ENCODE measurements at places on chromosomes 2 and 18.

- no peak for DNase-seq
These were observed 157.1 kb upstream of the DLX2 start for GRCh38 chr2:172259827-172260226.

GRCh38 chr2:33134086-33134771 is 187.5 kb downstream of the LTBP1 start:
- no peak for DNase-seq

DNA sequence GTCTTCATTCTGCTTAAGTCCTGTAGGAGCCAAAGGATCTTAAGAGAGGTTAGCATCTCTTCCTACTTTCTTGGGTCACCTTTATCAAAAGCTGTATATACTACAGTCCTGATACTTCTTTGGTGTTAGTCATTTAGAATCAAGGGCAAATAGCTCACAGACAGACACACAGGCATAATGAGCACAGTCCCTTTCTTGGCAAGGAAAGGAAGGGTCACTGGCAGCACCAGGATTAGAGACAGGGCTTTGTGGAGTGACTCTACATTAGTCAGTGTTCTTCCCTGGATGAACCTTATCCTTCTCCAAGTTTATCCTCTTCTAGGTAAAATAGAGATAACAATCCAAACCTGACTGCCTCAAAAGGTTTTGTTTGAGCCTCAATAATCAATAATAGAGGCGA is 40.0 kb upstream of the NCKAP5 start:
- no peak for DNase-seq

GRCh38 chr2:157046396-157046795 is 211.1 kb upstream of the GALNT5 start:
- DNase-seq: no peak

- DNase-seq: no peak
These were observed 11.2 kb upstream of the MATN3 start for GRCh38 chr2:20023688-20024087.

DNA sequence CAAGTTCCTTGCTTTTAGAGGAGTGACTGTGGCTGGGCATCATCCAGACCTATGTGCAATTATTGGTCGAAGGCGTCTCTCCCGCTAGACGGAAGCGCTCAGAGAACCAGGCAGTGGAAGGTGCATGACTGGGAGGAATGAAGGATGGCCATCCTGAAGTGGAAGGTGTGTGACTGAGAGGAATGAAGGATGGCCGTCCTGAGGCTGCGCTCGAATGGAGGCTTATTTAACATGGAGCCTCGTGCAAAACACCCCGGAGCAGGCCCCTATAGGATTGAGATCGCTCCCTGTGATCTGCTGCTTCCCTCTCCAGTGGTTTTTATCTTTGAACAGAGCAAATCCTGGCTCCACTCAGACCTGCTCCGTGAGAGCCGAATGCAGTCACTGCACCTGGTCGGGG is 140.2 kb upstream of the ID2 start:
- no peak for DNase-seq

- DNase-seq: no peak
These were observed 177.4 kb upstream of the NABP1 start for GRCh38 chr2:191500566-191500883.

- DNase-seq: no peak
These were observed 17.5 kb upstream of the DOK6 start for GRCh38 chr18:69383186-69383585.

GRCh38 chr2:11762799-11763461 is 16.5 kb downstream of the LPIN1 start:
- no peak for DNase-seq

DNA sequence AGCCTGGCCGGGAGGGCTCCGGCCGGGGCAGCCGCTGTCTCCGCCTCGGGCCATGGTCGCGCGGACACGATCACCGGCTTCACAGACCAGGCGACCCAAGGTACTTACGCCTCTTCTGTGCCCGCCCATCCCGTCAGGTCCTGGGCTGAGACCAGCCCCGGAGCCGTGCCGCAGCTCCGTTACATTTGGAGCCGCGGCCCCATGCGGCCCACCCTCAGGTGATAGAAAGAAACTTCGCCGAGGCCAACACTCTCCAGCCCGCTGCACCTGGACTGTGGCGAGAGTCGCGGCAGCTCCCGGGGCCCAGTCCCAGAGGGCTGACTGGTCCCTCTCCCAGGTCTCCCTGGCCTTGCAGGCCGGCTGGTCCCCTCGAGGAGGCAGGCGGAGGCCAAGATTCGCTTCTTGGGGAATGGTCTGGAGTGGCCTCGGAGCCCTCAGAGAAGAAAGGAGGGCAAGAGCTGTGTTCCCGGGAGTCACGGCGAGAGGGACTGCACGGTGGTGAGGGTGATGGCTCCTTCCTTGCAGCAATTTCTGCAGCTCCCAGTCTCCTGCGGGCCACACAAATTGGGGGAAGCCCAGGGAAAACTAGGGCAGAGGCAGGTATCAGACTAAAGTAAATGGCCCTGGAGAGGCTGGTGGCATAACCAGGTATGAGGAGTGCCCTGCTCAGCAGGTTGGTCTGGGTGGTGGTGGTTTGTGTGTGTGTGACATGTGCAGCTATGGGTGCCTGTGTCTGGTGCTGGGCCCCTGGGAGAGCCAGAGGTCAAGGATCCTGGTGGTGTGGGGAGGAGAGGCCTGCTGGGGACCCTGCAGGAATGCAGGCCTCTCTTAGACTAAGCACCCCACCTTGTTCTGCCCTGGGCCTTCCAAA is 822 bp downstream of the GDF7 start:
- no peak for DNase-seq

DNA sequence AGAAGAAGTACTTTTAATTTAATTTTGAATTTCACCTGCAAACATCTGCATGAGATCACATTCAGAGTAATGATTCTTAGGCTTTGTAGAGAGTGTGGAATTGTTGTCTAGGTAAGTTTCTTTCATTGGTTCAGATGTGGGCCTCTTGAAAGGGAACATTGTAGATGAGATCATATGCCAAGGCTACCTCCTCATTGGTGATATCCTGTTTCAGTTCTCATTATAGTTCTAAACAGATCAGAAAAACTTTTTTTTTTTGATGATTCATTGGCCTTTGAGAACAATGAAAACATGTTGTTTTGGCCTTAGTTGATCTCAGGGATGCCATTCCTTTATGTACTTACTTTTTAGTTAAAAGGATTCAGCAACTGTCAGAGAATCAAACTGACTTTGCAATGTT is 44.5 kb downstream of the EML6 start:
- DNase-seq: no peak

DNA sequence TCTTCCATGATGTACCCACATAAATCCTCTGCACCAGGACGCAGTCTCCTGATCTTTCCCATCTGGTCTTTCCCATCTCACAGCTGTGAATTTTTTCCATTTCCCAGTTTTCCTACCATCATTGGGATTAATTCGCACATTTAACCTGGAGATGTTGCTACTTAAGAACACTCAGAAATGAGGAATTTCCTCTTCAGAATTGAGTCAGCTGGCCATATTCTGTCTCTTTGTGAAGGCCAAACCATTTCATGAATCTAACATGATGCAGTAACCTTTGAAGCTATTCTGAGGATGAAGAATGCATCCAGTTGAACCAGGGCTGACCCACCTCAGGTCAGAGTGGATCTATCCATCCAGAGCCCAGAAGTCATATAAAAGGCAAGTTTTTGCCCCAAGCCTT is 326.8 kb downstream of the SETBP1 start:
- no peak for DNase-seq

All from CD4-positive, alpha-beta T cell treated with Interleukin-21 for 1 hour (primary cell).